ENCODE measurements at places on chromosomes 16 and 17.

DNA sequence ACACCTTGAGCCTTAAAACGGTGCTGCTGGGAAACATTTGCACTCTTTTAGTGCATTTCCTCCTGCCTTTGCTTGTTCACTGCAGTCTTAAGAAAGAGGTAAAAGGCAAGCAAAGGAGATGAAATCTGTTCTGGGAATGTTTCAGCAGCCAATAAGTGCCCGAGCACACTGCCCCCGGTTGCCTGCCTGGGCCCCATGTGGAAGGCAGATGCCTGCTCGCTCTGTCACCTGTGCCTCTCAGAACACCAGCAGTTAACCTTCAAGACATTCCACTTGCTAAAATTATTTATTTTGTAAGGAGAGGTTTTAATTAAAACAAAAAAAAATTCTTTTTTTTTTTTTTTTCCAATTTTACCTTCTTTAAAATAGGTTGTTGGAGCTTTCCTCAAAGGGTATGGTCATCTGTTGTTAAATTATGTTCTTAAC is 4.4 kb downstream of the SOX9 start:
- DNase-seq = no peak

DNA sequence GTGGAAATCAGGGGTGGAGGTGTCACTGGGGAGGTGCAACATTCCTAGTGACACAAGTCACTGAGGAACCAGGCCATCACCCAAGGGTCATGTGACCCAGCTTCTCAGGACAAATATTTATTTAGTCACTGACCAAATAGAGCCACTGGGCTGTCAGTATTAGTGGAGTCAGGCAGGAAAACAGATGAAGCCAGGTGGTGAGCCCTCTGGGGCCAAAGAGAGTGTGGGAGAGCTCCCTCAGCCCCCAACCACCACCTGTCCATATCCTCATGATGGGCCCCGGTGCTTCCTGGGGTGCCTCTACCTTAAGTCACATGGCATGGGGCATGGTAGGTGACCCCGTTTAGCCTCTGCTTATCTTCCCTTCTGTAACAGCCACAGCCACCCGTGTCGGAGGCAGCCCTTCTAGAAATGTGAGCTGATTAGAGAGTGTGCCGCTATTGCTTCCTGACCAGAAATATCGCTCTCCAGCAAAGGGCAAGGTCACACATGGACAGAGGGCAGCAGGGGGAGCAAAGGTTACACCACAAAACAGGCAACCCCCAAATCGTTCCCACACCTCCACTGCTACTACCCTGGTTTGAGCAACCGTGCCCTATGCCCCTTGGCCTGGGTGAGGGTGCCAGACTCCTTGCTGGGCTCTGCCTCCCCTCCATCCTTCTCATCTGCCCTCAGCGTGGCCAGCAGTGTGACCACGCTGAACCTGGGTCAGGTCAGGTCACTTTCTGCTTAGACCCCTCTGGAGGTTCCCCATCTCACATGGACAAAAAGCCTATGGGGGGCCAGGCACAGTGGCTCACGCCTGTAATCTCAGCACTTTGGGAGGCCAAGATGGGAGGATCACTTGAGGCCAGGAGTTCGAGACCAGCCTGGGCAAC is 8.6 kb upstream of the AKTIP start:
- DNase-seq = no peak

DNA sequence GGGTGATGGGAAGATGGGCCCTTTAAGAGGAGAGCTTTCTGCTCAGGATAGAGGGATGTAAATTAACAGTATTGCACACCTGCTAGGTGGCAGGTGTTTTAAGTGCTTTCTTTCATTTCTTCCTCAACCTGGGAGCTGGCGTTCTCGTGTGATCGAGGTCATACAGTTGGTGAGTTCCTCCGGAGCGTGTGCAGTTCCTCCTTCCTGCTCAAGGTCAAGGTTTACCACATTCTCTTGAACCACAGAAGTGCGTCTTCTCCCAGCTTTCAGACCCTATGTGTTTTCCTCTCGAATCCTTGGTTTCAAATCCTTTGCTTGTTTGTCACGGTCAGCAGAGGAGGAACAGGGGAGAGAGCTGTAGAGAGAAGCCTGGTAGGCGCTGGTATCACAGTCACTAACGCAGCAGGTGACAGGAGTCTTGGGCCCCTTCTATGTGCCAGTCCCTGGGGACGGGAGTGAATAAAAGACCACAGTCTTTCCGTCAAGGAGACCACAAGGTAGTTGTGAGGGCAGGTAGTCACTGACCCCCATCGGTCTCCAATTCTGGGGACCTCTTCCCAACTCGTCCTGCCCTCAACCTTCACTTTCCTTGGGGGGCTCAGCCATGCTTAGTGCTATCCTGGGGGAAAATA is 791 bp downstream of the DNAI2 start:
- DNase-seq = no peak

- DNase-seq = no peak
Observed at GRCh38 chr17:10149573-10150399, 48.6 kb downstream of the GAS7 start.

GRCh38 chr17:11332706-11333105 is 91.7 kb downstream of the SHISA6 start:
- no peak for DNase-seq

DNA sequence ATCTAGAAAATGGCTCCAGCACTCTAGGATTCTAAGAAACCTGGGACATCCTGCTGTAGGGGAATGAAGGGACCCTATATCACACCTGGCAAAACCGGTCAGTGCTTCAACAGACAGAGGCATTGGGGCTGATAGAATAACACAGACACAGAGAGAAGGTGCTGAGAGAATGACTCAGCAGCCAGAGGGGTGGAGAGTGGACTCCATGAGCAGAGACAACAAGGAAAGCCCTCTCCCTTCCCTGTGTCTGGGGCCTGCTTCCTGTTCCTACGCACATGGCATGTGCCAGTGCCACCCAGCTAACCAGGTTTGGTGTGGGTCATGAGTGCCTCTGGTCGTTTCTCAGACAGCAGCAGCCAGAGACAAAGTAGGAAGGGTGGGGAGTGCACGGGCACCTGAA is 140.3 kb downstream of the CCT6B start:
- no peak for DNase-seq

DNA sequence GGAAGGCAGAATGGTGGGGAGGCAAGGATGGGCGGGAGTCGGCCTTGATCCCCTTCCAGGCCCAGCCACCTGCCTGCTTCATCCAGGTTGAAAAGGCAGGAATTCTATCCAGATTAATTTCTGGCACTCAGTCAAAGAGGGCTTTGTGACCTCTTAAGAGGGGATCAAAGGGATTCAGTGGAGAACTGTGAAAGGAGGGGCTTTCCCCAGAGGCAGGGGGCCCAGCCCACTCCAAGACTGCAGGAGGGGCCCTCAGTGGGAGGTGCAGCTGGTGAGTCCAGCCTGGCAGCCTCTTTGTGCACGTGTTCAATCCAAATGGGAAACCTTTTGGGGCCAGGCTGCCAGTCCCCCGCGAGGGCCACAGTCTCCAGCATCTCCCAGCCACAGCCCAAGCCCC is 148.5 kb upstream of the PLCG2 start:
- no peak for DNase-seq

- DNase-seq = no peak
Observed at GRCh38 chr16:77849646-77850258, 61.4 kb downstream of the VAT1L start.

DNA sequence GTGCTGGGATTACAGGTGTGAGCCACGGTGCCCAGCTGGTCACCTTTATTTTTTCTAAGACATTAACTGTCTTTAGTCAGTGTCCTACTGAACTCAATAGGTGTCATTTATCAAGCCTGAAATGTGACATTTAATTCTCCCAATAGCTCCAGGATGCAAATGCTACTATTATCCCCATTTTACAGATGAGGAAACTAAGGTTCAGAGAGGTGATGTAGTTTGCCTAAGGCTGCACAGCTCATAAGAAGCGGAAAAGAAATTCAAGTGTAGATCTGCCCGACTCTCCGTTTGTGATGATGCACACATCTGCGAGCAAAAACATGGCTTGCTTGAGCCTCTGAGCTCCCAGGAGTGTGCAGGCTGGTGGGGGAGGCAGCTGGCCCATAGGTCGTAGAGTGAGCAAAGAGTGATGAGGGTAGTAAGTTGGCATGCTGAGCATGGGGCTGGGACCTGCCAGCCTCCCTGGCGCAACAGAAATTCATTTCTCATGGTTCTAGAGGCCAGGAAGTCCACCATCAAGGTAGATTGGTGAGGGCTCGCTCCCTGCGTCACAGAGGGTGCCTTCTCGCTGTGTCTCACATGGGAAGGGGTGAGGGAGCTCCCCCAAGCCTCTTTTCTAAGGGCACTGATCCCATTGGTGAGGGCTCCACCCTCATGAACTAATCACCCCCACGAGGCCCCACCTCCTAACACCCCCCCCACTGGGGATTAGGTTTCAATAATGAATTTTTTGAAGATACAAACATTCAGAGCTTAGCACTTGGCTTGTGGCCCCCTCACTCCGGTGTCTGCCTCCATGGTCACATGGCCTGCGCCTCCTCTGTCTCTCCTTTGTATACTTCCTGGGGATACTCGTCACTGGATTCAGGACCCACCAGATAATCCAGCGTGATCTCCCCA is 141.5 kb upstream of the PLCG2 start:
- no peak for DNase-seq

DNA sequence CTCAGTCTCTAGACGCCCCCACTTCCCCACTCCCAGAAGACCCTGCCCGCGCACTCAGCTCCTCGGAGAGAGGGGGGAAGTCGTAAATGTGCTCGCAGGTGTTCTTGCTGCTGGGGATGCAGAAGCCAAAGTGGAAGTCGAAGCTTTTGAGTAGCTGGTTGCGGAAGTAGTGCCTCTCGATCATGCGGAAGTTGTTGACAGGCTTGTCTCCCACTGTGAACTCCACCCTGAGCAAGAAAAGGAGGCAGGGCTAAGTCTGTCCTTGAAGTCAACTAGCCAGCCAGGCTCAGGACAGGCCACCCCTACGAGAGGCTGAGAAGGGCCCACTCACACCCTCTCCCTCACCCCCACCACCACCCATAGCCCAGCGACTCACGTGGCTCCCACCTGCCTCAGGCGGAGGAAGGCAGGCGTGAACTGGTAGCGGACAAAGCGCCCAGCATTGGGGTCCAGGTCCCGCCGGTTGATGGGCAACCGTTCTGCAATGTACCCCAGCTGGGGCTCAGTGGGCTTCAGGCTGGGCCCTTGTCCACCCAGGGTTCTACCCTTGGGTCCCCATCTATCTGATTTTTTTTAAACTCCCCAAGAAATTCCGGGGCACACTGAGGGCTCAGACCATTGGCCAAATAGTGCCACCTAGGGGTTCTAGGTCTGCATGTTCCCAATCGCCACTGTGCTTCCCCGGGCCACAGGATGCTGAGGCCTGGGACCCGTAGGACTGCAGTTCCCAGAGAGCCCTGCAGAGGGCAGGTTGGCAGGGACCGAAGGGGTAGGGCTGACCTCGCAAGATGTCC is 4.6 kb downstream of the UNC119 start:
- DNase-seq = peak; percentile 19

GRCh38 chr16:14337303-14338191 is 266.4 kb downstream of the MRTFB start:
- DNase-seq = no peak

DNA sequence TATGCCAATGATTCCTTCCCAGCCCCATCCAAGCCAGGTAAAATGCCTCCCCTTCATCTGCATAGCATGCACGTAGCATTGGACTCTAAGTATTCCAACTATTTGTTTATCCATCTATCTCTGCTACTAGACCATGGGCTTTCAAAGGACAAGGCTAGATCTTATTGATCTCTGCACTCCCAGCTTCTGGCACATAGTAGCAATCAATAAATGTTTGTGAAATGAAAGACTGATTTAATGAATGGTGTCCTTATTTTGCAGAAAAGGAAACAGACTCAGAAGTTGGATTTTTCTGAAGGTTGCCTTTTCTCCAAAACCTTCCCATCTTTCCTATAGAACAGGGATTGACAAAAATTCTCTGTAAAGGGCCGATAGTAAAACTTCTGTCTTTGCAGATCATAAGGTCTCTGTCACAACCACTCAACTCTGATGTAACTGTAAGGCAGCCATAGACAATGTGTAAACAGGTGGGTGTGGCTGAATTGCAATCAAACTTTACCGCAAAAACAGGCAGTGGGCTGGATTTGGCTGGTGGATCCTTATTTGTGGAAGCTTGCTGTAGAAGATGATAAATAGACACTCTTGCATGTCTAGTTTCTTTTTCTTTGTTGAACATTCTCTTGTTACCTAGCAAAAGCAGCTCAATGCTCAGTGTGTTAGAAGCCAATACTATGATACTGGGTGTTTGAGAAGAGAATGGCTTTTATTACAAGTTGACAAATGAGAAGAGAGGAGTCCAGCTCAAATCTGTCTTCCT is 7.6 kb upstream of the CMTR2 start:
- DNase-seq = no peak

- no peak for DNase-seq
Observed at GRCh38 chr16:67188798-67189197, 1.1 kb downstream of the EXOC3L1 start.

DNA sequence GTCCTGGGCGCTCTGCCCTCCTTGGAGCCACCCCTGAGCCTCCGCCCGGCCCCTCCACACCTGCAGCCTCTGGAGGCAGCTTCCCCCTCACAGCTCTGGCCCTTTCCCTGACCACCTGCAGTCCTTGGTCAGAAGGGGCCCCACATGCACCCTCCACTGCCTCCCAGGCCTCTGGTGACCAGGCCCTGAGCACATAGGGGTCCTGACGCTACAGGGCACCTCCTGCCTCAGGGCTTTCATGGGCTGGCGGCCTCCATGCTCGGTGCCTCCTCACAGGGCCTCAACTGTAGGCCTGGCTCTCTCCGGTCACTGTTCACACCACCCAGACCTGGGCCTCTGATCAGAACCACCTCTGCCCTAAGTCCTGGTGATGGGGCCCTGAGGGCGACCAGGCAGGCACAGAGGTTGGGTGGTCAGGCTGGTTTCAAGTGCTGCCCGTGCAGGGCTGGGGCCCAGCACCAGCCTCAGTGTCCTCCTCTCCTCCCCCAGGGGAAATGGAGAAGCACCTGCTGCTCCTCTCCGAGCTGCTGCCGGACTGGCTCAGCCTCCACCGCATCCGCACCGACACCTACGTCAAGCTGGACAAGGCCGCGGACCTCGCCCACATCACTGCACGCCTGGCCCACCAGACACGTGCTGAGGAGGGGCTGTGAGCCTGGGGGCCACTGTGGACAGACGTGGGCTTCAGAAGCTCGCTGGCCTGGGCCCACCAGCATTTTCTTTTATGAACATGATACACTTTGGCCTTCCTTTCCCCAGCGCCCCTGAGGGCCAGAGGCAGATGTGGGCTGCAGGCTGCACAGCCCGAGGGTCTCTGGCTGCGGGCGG is 3.9 kb downstream of the APRT start:
- DNase-seq = no peak

- no peak for DNase-seq
Observed at GRCh38 chr16:74775255-74775654, 635 bp upstream of the FA2H start.

DNA sequence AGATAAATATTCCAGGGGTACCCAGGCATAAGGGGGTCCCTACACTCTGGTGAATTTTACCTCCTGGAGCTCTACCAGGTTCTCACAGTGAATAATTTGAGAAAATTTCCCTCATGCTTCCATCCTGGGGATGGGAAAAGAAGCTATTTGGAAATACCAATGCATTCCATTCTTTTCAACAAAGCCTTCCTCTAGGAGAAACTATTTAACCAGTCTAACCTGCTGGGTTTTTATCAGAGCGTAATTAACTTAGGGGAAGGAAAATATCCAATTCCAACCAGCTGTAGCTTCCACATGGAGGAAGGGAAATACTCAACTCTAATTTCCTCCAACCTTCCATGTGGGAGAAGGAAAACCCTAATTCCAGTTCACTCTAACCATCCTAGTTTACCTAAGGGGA is 17.0 kb downstream of the MFSD6L start:
- DNase-seq = no peak

All from stimulated activated naive CD4-positive, alpha-beta T cell (primary cell).